ENCODE measurements at places on chromosomes 4 and X.

GRCh38 chr4:33381816-33382215, 2661.6 kb downstream of the PCDH7 start:
- DNase-seq = no peak

GRCh38 chr4:167234316-167234881, at the start of gene SPOCK3:
SPOCK3 (minus strand) TSS chr4:167234494.
- peak; percentile 52 for DNase-seq

DNA sequence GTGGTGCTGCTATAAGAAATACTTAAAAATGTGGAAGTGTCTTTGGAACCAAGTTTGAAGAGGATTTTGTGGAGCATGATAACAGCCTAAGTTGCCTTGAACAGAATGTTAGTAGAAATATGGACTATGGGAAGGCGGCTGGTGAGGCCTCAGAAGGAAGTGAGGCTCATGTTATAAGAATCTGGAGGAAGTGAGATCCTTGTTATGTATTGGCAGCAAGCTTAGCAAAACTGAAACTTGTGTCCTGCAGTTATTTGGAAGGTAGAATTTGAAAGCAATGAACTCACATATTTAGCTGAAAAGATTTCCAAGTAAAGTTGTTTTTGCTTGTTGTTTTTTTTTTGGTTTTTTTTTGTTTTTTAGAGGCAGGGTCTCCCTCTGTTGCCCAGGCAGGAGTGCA, 13.6 kb upstream of the MED14 start:
- no peak for DNase-seq

DNA sequence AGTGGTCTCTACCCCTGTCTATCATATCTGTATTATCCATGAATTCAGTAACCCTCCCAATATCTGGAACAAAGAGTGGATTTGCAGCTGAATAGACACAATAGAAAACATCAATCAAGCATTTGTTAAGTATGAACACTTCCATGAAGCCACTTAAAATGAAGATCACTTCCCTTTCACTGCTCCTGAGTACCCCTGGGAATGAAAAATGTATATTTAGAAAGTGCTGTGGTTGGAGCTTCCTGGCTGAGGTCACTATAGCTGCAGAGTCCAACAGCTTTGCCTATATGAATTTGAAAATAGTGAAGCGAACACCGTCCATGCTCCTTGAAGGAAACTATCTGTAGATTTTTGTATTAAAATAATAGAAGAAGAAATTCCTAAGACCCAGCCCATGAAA, 227.0 kb downstream of the DTHD1 start:
- no peak for DNase-seq

DNA sequence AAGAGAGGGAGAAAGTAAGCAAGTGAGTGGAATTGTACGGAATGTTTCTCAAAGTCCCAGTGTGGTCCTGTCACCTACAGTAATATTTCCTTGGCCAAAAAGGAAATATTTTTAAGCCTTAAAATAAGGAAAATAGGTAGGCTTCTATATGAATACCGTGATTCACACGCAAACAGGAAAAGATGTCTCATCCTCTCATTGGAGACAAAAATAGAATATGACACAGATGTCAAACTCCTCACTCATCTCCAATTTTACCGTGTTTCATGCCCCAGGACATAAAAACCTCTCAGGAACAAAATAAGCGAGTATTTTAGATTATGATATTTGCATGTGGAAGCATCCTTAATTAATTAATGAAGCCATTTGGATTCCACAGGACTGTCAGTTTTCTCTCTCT, 1269.5 kb downstream of the RAPGEF2 start:
- no peak for DNase-seq
